Hindlimb muscle (tissue), 1 donor: ENCODE measurements at places on chromosomes 16 and 17.

GRCh38 chr16:88442727-88443576 lies 10.1 kb upstream of the ZFPM1 start:
- peak; percentile 67 for DNase-seq

GRCh38 chr17:9291912-9292560 lies 270.7 kb downstream of the NTN1 start:
- no peak for DNase-seq

GRCh38 chr16:24848065-24848464 lies 2.3 kb downstream of the SLC5A11 start:
- no peak for DNase-seq

- no peak for DNase-seq
Observed at GRCh38 chr17:82517230-82517865, 2.2 kb upstream of the FOXK2 start.

- DNase-seq: no peak
Observed at GRCh38 chr17:45022655-45023339, 28.6 kb downstream of the DCAKD start.

- DNase-seq: no peak
Observed at GRCh38 chr17:332558-333322, 19.9 kb downstream of the RPH3AL start.

- DNase-seq: no peak
Observed at GRCh38 chr17:49748791-49749190, 15.1 kb downstream of the FAM117A start.

- no peak for DNase-seq
Observed at GRCh38 chr16:65125871-65126270, 4.0 kb upstream of the CDH11 start.

GRCh38 chr17:416293-417206 lies 63.9 kb upstream of the RPH3AL start:
- DNase-seq: no peak

DNA sequence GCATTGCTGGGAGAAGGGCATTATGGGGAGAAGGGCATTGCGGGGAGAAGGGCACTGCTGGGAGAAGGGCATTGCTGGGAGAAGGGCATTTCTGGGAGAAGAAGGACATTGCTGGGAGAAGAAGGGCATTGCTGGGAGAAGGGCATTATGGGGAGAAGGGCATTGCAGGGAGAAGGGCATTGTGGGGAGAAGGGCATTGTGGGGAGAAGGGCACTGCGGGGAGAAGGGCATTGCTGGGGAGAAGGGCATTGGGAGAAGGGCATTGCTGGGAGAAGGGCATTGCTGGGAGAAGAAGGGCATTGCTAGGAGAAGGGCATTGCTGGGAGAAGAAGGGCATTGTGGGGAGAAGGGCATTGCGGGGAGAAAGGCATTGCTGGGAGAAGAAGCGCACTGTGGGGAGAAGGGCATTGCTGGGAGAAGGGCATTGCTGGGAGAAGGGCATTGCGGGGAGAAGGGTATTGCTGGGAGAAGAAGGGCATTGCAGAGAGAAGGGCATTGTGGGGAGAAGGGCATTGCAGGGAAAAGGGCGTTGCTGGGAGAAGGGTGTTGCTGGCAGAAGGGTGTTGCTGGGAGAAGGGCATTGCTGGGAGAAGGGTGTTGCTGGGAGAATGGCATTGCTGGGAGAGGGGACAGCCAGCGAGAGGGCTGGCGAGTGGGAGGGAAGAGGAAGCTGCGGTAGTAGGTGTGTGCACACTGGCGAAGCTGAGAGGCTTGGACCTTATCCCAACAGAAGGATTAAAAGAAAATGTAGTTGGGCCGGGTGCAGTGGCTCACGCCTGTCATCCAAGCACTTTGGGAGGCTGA lies 4.6 kb upstream of the PYDC1 start:
- DNase-seq: no peak

- no peak for DNase-seq
Observed at GRCh38 chr17:31061678-31062077, 33.1 kb upstream of the NF1 start.

GRCh38 chr17:63447471-63448009 lies 1.4 kb upstream of the CYB561 start:
- no peak for DNase-seq

DNA sequence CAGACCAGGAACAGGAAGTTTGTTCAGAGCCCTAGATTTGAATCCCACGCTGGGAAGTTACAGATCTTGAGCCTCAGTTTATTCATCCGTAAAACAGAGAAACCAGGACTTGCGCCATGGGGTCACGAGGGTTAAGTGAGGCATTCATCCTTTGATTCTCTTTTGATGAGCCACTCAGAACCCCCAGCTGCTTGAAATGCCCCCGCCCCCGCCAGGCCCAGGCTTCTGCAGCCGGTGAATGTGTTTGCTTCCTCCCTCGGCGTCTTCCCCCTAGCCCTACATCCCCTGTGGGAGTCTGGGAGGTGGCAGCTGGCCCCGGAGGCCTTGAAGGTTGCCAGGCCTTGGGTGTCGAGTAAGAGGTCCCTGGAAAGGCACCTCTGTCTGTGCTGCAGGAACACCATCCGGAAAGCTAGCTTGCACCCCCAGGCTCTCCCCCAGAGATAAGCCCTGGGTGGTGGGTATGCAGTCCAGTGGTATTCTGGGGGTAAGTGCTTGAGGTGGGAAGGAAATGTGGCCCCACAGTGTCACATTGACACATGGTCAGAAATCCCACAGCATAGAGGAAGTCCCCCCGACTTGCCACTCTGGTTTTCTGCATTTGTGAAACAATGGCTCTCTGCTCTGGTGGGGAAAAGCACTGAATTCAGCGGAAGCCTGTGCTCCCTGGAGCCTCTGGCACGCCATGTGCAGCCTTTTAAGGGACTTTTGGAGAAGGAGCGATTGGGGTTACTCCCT lies 14.9 kb downstream of the IRF8 start:
- DNase-seq: no peak

GRCh38 chr16:83116274-83116892 lies 489.6 kb downstream of the CDH13 start:
- DNase-seq: no peak

DNA sequence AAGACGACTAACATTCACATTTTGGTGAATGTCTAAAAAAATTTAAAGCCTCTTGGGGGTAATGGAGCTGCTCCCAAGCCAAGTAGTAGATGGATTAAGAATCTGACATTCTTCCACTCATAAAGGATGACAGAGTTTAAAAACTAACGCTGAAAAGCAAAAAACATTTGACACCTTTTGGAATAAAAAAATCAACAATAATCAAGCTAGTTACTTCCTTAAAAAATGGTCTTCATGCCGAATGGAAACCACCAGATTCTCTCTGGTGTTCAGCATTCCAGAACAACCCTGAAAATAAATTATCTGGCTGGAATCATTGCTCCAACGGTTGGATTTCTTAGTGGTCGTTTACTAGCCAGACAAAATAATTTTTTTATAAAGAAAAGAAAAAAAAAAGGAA lies 18.0 kb downstream of the HLF start:
- no peak for DNase-seq

DNA sequence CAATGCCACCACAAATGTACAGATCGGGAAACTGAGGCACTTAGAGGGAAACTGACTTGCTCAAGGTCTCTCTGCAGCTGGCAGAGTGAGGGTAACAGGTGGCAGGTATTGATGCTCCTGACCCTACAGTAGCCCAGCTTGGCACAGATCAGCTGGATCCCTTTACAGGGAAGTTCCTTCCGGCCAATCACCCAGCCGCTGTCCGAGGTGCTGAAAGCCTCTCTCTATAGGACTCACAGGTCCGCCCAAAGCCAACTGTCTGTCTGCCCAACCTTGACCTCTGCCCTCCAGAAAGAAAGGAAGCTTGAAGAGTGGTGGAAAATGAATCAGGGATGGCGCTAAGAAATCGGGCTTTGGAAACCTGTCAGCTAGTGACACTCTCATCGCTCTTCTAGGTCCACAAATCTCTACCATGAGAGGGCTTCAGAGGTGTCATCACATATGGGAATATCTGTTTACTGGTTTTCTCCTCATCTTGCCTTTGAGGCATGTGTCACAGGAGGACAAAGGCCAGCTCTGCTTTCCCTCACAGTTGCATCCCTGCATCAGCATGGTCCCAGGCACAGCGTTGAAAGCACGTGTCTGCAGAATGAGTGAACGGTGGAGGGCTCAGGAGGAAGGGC lies 246.2 kb downstream of the KATNIP start:
- DNase-seq: peak; percentile 53

- no peak for DNase-seq
Observed at GRCh38 chr16:1073262-1073558, 663 bp downstream of the SSTR5 start.

GRCh38 chr17:63528183-63528582 lies 5.0 kb downstream of the KCNH6 start:
- no peak for DNase-seq

- no peak for DNase-seq
Observed at GRCh38 chr17:31357839-31358394, 33.6 kb upstream of the RAB11FIP4 start.

DNA sequence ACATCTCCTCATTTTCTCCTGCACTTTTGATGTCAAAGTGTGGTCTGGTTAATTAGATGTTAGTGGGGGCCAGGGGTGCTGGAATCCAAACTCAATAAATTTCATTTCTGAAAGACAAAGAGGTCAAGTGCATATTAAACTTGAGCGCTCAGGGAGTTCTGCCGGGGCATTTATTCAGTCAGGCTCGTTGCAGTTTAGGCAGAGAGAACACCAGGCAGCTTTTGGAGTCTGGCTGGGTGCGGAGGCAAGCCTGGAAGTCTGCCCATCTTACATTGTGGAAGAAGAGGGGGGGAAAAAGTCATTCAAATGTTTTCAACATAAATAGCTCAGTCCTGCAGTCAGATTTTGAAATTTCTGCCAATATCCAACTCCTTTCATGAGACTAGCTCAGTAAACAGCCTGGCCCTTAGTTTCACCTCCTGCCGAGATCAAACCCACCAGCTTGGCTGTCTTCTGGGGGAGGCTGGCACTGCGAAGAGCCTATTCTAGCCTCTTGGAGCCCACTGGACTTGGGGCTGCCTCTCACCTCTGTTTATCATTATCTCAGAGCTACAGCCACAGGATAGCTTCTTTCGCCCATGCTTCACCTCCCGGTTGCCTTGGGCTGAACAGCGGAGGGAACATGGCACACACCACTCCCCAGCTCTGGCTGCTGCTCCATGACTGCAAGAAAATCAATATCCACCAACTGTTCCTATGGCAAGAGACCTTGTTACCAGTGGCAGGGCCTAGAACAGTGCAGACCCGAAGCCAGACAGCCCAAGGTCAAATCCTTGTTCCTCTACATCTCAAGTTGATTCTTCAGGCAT lies 177.4 kb upstream of the CDH5 start:
- DNase-seq: peak; percentile 40

- no peak for DNase-seq
Observed at GRCh38 chr17:36932694-36933511, 4.4 kb upstream of the LHX1 start.

DNA sequence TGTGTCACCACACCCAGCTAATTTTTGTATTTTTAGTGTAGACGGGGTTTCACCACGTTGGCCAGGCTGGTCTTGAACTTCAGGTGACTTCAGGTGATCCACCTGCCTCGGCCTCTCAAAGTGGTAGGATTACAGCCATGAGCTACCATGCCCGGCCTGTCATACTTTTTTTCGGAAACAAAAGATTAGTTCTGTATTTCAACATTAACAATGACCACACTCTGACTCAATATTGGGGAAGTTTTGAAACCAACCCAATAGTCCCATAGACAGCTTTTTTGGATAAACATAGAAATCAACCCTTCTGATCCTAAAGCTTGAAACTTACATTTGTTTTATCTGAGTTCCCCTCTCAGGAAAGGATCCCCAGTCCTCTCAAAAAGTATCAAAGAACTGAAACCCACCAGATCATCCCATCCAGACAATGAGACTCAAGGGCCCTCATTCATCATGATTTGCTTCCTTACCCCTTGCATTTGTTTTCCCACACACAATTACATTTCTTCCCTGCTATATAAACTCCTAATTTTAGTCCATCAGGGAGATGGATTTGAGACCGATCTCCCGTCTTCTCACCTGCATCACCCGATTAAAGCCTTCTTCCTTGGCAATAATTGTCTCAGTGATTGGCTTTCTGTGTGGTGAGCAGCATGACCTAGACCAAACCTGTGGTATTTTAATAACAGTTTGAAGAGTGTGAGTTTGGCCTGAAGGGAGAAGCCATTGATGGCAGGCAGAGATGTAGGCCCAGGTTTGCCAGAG lies 7.2 kb upstream of the AGRP start:
- DNase-seq: no peak

- DNase-seq: no peak
Observed at GRCh38 chr16:14405611-14406537, 224.2 kb downstream of the PARN start.

DNA sequence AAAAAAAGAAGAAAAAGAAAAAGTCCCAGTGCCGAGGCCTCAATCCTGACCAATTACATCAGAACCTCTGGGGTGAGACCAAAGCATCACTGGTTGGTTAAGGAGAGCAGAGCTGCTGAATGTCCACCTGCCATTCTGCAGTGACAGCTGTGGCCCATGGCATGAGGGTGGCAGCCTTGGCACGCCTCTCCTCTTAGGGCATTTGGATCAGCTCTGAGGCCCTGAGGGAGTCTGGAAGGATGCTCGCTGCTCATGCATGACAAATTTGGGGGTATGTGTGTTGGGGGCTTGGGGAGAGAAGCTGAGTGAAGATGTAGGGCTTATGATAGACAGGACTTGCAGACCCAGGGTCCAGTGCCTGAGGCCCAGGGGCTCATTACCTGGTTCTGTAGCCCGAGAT lies 26.3 kb downstream of the MYLK3 start:
- DNase-seq: no peak

- no peak for DNase-seq
Observed at GRCh38 chr16:89655062-89655643, 2.4 kb downstream of the CHMP1A start.

DNA sequence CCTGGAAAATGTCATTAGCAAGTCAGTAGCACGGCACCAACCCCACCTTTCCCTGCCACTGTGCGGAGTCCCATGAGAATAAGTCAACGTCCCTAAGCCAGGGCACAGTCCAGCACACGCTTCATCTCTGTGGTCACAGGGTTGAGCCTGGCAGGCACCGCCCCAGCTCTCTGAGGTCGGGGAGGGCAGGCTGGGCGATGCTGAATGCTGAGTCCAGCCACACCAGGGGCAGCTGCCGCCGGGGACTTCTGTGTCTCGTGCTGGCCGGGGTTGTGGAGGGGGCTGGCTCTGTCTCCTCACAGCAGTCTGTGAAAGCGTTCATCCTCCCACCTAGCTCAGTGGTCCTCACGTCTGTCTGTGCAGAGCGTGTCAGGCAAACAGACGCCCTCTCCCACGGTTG lies 53.2 kb downstream of the BANP start:
- DNase-seq: no peak

GRCh38 chr17:79479876-79480275 lies 131.0 kb downstream of the RBFOX3 start:
- no peak for DNase-seq
